Hematopoietic multipotent progenitor cell treated with erythropoietin and hydrocortisone succinate and interleukin-3 and kit ligand, for 6 days (in vitro differentiated cells): ENCODE measurements at places on chromosomes 3 and 15.

GRCh38 chr3:45987368-45988291, 8.0 kb downstream of the FYCO1 start:
- DNase-seq, result no peak

- no peak for DNase-seq
These were observed 19.0 kb upstream of the FANCD2 start for GRCh38 chr3:10007126-10007782.

DNA sequence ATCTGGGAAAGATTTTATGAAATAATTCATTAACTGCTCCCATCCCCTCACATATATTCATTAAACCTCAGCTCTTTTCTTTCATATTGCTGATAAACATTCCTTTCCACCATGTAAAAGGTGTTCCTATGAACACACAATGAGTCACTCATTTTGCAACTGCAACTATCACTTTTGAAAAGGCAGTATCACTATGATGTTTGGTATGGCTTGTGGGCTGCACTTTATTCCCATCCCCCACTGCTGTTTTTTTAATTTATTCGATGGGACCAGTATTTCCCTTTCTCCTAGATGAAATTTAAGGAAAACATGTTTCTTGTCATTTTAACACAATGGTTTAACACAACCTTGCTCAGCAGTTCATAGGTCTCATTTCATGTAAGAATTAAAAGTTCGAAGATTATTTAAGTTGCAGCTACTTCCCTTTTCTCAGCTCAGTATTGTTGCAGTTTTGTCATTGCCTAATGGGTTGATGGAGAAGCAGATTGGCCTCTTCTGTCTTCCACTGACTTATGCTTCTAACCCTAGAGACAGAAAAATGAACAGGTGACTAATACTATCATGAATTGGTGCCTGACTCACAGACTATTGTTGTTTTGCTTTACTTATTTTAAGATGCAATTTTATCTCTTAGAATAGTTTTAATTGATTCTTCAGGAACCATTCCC, 280.3 kb downstream of the ZPLD1 start:
- DNase-seq, result peak; percentile 2

GRCh38 chr15:99100245-99101173, 4.4 kb upstream of the SYNM start:
- DNase-seq, result peak; percentile 77
